Esophagus muscularis mucosa (tissue), 4 donors: ENCODE measurements at places on chromosomes 1 and 21. TPM values are rescaled to one million over a fixed set of nuclear protein-coding genes. Genes with fewer than 3 reads are reported as not detected.

The TMEM240 gene
- 22.1 TPM for total RNA-seq

The B3GALT2 gene
- total RNA-seq, result 1.2 TPM

The RASAL2 gene
- total RNA-seq, result 11.6 TPM

The ASPM gene
- total RNA-seq, result 0.13 TPM

The CLEC20A gene
- total RNA-seq, result not detected

The C1orf94 gene
- not detected for total RNA-seq

The DLGAP3 gene
- 0.33 TPM for total RNA-seq

The CFAP107 gene
- not detected for total RNA-seq

The SPRR3 gene
- 1.6 TPM for total RNA-seq

The OPRD1 gene
- 0.17 TPM for total RNA-seq

The ETV3L gene
- not detected for total RNA-seq

The PGBD5 gene
- total RNA-seq, result 0.42 TPM

The MROH9 gene
- total RNA-seq, result not detected

The COL11A1 gene
- total RNA-seq, result 0.06 TPM
